Frontal cortex (tissue), 4 donors: ENCODE measurements at places on chromosomes 1 and 21.

GRCh38 chr1:51313961-51314777, 16.2 kb downstream of the TTC39A start:
- no peak for DNase-seq

DNA sequence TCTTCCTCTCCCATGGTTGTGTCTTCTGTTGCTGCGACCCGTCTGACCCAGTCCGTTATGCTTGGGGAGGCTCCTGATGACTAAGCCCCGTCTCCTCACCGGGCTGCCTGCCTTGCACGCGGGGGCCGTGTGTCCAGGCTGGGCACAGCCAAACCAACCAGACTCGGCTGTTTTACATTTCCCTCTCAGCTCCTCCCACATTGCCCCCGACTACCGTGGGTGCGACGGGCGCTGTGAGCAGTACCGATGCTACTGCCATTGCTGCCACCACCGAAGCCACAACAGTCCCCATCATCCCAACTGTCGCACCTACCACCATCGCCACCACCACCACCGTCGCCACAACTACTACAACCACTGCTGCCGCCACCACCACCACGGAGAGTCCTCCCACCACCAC, 46.0 kb upstream of the CNTN2 start:
- DNase-seq, result no peak

DNA sequence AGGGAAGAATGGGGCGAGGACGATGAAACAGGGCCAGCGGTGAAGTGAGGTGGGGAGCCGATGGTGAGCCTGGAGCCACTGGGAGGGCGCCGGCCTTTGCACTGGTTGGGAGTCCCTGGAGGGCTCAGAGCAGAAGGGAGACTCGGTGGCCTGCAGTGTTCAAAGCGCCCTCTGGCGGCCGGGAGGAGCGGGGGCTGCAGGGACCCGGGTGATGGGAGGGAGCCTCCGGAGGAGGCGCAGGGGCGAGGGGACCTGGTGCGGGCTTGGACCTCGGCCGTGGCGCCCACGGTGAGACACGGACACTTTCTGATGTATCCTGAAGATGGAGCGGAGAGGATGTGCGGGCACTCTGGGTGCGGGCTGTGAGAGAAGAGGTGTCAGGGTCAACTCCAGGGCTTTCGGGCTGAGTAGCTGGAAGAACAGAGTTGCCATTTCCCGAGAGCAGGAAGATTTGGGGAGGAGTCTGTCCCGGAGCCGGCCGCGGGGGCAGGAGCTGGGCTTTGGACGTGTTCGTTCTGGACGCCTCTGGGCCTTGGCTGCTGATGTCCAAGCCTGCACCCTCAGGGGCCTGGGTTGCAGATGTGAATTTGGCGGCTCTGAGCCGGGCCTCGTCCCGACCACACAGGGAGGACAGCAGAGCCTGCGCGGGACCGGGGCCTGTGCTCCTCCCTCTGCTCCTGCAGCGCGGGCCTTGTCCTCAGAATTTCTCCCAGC, 29.7 kb downstream of the HEYL start:
- DNase-seq, result no peak

GRCh38 chr1:203172184-203173010, 3.2 kb downstream of the MYBPH start:
- peak; percentile 78 for DNase-seq

DNA sequence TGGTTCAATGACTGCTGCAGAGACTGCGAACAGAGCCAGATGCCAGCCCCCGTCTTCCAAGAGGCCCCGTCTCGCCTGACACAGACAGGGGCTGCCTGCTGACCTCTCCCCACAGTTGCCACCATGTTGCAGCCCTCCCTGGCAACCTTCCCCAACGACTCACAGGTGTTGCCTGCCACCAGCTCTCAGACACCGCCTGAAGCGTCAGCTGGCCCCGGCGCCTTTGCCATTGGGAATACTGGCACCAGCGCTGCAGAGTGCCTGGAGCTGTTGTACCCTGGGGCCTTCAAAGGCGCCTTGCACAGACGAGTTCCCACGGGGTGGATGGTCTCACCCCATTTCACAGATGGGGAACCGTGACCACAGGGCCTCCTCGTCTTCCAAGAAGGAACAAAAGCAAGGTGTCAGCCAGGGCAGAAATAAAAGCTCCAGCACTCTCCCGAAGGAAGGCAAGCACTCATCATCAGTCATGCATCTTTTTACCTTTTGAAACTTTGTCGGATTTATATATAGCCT, 167.0 kb downstream of the ADSS2 start:
- DNase-seq, result no peak

- no peak for DNase-seq
These were observed 117.7 kb downstream of the ERG start for GRCh38 chr21:38380481-38381137.

- DNase-seq, result no peak
These were observed 116.2 kb downstream of the RIPK4 start for GRCh38 chr21:41650526-41651145.

- DNase-seq, result no peak
These were observed 382.5 kb downstream of the PLPP3 start for GRCh38 chr1:56196839-56197238.

DNA sequence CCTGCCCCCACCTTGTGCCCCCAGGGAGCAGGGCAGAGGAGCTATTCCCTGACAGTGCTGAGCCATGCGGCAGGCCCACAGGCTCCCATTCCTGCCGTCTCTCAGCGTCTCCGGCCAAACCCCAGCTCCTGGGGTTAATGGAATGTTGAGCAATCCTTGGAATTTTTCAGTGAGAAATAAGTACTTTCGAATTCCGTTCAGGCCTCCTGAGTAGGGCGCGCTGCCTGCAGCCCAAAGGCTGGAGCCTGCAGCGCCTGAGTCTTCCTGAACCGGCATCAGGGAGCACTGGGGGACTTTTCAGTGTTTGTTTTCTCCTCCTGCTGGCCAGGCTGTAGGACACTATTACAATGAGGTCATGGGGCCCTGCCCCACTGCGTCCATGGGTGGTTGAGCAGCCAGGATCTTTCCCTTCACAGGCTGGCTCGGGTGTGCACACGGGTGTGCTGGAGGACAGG, 33.3 kb upstream of the CSF1 start:
- DNase-seq, result peak; percentile 51

DNA sequence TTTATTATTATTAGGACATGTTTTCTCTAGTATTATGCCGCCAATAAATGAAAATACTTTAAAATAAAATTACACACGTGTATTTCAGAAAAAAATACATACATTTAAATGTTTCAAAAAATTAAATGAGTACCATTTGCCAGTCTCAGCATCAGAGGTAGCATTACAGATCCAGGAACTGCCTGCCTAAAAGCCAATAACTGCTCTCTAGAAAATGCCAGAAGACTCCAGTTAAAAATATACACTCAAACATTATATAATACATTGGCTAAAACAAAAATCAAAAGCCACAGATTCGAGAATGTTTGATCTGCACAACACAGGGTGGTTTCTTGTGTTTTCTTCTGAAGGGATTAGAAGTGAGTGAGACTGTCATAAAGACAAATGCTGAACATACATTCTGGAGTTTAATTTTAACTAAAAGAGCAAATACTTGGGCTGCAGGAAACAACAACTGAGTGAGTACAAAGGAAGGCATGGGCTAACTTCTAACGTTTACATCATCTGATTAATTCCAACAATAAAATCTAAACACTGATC, 105.5 kb downstream of the RERE start:
- DNase-seq, result no peak

DNA sequence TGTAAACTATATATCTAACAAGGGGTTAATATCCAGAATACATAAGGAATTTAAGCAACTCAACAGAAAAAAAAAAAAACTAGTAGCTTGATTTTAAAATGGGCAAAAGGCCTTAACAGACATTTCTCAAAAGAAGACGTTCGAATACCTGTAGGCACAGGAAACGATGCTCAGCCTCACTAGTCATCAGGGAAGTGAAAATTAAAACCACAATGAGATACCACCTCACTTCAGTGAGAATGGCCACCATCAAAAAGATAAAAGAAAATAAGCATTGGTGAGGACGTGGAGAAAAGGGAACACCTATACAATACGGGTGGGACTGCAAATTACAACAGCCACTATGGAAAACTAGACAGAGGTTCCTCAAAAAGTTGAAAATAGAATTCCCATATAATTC, 37.3 kb downstream of the NPHP4 start:
- DNase-seq, result no peak

DNA sequence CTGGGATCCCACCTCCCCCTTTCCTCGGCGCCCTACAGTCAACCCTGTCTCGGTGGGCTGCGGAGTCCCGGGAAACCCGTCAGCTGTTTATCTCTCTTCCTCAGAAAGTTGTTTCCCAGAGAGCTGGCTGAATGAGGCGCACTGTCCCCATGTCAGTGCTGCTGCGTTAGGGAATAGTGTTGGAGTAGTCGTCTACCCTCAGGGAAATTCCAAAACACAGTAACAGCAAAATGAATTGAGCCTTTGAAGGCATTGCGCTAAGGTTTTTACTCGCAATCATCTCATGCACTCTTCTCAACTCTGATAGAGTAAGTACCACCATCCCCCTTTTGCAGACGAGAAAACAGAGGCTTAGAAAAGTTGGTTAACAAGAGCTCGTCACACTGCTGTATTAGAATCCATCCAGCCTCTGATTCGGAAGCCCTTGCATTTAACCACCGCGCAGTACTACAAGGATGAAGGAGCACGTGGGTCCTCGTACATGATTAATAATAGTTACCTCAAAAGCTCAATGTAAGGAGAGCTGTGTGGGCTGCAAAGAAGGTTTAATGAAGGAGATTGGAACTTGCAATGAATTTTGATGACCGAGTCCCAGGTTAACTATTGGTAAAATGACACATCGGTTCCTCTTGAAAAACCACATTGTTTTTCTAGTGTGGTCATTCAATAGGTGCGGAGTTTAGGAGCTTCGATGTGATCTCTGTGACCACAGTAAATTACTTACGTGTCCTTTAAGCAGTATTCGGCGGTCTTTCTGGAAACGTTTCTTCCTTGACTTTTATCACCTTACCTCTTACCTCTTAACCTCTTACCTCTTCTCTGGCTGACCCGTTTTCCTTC, 788 bp upstream of the EDEM3 start:
- peak; percentile 9 for DNase-seq

DNA sequence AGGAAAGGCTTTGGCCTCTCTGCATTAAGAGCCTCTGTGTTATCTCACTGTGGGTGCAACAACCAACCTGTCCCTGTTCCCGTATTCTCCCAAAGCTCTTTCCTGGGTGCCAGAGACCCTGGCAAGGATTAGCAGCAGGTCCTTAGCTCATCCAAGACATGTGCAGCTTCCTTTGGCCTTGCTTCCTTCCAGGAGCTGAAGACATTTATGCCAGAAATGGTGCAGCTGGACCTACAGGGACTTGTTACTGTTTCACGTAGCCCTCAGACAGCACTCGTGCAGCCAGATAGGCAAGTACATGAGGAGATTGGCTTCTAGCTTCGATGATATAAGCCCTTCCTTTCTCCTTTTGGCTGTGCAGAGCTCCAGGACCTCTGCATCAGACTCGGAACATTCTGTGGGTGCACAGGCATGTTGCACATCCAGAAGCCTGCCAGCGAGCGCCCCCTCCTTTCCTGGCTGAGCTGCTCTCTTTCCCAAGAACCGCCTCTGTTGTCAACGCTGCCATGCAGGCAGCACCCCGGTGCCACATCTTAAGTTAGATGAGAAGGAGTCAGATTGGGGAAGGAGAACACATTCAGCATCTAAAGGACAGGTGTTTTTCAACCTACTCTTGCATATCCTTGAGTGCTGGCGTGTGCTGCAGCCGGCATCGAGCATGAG, 284.5 kb upstream of the PLXNA2 start:
- DNase-seq, result no peak

- DNase-seq, result no peak
These were observed 1.1 kb upstream of the ESPN start for GRCh38 chr1:6423321-6423999.

DNA sequence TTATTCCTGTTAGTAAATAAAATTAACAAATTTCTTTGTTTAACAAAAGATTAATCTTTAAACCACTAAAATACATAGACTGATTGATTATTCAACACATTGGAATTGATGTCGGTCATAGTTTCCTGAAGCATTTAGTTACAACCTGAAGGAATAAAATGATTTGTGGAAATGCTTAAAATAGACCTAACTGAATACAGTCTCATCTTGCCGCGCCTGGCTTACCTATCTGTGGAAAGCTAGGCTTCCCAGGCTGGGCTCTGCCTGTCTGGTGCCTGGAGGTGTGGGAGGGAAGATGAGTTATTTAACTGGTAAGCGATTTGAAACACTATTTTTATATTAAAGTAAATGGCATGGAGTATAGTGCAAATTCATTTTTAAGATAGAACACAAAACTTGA, 10.2 kb downstream of the RHOU start:
- no peak for DNase-seq

DNA sequence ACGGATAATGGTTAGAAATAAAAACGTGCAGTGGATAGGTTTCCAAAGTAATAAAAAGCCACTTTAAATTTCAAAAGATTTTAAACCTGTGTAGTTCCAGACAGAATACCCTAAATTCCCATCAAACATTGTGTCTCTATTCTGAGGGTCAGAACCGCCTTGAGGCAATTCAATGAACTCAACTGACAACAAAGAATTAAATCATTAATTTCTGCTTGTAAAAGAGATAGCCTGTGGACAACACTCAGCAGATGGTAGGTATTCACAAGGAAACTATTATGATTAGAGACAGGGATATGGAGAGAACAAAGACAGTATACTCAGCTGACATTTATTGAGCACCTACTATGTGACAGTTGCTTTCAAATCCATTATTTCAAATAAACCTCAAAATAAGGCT, 35.1 kb upstream of the JUN start:
- no peak for DNase-seq

- DNase-seq, result no peak
These were observed 2.4 kb downstream of the FNBP1L start for GRCh38 chr1:93450321-93450720.

- DNase-seq, result no peak
These were observed 1.0 kb downstream of the CCDC185 start for GRCh38 chr1:223394242-223394641.

DNA sequence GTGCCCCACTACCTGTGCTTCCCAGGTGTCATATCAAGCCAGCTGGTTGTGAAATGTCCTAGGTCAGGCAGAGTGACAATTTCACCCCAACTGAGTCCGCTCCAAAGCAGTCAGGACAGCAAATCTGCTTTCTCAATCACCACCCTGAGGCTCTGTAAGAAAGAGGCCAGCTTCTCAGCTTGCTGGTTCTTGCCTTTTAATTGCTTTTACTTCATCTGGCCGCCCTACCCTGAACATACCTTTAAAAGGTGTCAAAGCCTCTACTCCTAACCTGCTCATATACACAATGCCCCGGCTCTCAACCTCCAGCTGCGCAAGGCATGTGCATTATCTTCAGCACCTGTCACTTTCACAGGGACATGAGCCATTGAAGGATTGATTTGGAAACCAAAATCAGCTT, 581.6 kb downstream of the NPHP4 start:
- no peak for DNase-seq
